ENCODE measurements at places on chromosomes 6 and 20. TPM values are rescaled to one million over a fixed set of nuclear protein-coding genes. Genes with fewer than 3 reads are reported as not detected.

PCMTD2 gene
- total RNA-seq: 105 TPM

- no peak overlapping the region for H3K27ac ChIP-seq
- H3K4me3 ChIP-seq: no peak overlapping the region
- no peaks in the 10 kb centered on the region for H3K4me1 ChIP-seq
- no peaks in the 10 kb centered on the region for H3K36me3 ChIP-seq
- H3K27me3 ChIP-seq: no peaks in the 10 kb centered on the region
Observed at GRCh38 chr6:53203483-53203882, 54.8 kb upstream of the GCM1 start.

SALL4 gene
- 274 TPM for total RNA-seq

- H3K27ac ChIP-seq: no peak overlapping the region
- peaks cover 5% of the 10 kb centered on the region for H3K4me1 ChIP-seq
- no peak overlapping the region for H3K4me3 ChIP-seq
- peak; percentile 34 for DNase-seq
Observed at GRCh38 chr6:142374091-142374770, 72.4 kb downstream of the ADGRG6 start.

LY6G5B gene
- total RNA-seq: 2.8 TPM

Data from neural progenitor cell (in vitro differentiated cells).